ENCODE measurements at places on chromosomes 5 and 9. TPM values are rescaled to one million over a fixed set of nuclear protein-coding genes. Genes with fewer than 3 reads are reported as not detected.

- DNase-seq = no peak
These were observed at the start of gene CFAP77 for GRCh38 chr9:132409828-132410528. CFAP77 (plus strand) TSS chr9:132410211; CDS start chr9:132410272, 61 bp downstream.

- no peak for DNase-seq
These were observed 19.0 kb upstream of the SUSD3 start for GRCh38 chr9:93039456-93039855.

- no peak for DNase-seq
These were observed 1.9 kb upstream of the CCDC187 start for GRCh38 chr9:136305804-136306203.

DNA sequence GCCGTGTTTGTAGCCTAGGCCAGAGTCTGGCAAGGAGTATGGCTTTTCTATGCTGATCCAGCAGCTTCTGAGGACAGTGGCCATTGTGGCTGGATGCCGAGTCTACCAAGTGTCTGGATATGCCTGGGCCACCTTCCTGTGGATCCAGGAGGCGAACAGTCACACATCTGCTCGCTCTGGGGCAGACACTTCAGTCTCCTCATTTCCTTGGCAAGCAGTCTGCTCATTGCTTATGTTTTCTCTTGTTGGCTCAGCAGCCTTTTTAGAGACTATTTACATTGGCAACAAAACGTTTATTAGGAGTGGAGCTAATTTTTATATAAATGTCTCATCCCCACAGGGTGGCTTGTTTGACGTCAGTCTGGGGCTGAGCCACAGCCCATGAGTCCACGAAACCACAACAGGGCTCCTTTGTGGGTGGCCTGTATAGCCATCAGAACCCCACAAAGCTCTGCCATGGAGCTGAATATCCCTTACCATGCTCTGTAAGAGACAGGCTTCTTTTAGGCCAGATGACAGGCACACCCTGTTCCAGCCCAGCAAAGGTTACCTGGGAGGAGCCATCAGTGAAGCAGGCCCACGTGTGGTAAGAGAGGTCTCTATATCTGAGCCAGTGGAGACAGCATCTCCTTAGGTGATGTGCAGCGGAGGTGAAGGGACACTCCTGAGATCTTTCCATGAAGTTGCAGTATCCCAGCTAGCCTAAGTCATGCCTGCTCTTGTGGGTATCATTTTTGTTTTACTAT is 221.7 kb downstream of the DIRAS2 start:
- DNase-seq = no peak

Gene SLC45A2
- total RNA-seq = 2.1 TPM

DNA sequence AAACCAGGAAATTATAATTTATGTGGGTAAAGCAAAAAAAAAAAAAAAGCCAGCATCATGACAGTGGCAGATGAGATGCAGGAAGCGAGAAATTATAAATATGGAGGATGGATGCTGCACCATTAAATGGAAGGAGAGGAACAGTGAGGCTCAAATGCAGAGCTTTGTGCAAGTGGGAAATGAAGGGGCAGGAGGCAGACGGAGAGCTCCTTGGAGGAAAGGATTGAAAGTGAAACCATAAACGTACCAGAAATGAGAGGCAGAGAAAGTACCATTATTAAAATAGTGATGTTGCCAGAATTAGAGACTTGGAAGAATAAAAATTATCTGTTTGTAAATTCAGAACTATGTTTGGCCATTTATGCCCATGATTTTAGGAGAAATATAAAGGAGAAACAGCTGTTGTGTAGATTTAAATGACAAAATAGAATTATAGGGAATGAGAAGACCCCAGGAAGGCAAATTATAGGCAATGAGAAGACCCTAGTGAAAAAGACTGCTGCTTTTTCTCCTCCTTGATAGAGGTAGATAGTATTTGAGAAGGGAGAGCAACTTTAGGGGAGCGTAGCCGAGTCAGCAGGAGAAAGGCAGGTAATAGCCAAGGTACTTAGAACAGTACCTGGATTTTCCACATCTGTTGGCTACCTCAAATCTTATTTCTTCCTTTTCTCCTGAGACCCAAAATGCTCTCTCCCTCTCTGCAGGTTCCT is 341.0 kb upstream of the CD180 start:
- DNase-seq = no peak

DNA sequence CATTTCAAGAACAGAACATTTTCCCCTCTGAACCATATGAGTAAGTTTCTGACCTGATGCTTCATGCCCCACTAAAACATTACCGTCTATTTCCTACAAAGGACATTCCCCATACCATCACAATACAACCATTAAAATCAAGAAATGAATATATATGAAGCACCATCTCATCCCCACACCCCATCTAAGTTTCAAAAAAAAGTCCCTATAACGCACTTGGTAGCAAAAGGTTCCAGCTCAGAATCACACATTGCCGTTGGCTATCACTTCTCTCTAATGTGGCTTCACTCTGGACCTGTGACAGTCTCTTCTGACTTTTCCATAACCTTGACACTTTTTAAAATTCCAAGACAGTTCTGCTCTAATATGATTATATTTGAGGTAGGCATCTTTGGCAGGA is 5.9 kb downstream of the EMB start:
- no peak for DNase-seq

DNA sequence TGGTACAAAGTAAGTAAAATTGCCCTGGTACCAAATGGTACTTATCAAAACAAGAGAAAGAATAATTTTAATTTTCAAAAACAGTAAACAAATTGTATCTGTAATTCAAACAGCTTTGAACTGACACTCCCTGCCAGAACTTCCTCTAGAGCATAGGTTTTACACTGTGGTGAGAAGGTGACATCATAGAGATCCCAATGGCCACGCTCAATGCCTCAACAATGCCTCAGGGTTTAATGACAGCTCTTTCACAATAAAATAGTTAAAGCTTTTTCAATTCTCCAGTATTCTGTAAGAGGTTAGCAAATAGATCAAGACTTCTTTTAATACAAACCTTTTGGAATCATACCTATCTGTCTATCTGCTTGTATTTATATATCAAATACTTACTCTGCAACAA is 437.1 kb downstream of the PRR16 start:
- no peak for DNase-seq

Gene BOD1
- 53.3 TPM for total RNA-seq

DNA sequence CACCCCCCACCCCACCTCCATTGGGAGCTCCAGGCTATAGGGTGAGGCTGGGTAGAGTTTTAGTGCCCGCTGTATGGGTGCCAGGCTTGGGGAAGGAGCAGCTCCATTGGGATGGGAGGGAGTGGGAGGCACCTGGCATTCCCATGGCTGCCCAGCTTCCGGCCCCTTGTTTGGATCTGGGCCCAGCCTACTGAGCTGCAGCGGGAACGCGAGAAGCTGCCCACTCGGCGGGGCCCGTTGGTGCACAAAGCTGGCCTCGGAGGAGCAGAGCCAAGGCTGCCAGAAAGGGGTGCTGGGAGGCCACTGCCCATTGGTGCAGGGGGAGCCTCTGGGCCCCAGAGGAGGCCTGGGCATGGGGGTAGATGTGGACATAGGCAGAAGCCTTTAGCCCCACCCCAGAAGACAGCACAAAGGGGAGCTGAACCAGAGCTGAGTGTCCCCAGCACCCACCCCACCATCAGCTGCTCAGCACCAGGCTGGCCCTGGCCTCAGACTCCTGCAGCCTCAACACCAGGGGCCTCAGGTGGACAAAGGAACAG is 4.4 kb downstream of the LCN9 start:
- peak; percentile 72 for DNase-seq

DNA sequence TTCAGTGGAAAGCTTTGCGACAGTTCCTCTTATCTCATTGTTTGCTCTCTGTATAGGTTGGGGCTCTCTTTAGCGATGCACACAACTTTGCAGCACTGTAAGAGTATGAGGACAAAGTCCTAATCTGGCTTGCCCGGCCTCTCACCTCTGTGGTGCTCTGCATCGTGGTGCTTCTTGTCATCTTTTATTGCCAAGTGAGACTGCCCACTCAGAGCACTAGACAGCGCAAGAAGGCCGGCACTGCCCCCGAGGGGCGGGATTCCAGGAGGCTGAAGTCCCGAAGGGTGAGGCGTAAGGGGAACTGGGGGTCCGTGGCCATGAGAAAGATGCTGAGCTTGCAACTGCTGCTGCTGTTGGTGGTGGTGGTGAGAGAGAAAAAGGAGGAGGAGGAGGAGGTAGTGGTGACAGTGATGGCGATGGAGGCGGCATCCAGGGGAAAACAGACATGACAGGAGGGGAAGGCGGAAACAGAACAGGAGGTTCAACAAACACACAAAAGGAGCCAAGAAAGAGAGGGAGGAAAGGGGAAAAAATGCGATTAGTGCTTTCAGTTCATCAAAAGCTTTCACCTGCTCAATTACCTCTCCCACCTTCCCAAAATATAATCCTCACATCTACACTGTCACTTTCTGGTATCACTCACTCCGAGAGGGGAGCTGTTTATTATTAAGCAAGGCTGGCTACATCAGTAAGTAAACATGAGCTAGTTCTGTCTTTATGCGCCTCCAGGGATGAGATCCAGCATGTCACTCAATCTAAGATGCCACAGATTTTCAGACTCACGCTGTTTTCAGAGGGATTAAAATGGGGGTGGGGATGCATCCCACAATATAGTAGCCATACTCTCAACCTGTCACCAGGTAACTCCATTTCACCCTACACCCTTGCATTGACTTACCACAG is 55.1 kb downstream of the TLE1 start:
- no peak for DNase-seq

DNA sequence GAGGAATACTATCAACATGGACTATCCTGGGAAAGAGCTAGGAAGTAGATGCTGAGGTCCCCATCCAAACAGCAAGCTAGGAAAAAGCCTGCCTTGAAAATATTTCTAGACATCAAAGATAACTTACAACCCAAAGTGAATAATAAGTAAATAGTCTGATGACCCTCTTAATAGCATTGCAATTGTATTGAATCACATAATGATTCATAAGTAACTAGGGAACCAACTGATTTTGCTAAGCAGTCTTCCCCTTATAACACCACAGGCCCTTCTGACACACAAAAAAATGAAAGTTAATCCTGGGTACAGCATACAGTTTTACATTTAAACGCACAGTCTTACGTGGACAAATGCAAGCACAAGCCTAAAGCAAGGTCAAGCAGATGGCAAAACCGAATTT is 199.3 kb downstream of the RFK start:
- no peak for DNase-seq

Gene LRRC19
- total RNA-seq = not detected

- no peak for DNase-seq
These were observed 11.7 kb downstream of the RAD23B start for GRCh38 chr9:107294756-107295155.

DNA sequence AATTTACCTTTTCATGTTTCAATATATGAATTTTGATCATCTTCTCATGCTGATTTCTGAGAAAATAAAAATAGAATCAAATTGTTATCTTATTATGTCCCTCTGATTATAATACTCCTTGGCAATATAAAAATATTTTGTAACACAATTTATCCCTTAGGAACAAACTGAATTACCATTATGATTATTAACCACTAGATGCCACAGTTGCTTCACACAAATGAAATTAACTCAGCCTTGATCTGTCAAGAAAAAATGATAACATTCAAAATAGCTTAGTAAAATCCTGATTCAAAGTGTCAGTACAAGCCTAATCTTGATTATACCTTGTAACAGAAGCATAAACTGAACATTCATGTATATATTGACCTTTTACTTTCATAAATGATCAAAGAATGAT is 4.8 kb upstream of the CHSY3 start:
- DNase-seq = no peak

DNA sequence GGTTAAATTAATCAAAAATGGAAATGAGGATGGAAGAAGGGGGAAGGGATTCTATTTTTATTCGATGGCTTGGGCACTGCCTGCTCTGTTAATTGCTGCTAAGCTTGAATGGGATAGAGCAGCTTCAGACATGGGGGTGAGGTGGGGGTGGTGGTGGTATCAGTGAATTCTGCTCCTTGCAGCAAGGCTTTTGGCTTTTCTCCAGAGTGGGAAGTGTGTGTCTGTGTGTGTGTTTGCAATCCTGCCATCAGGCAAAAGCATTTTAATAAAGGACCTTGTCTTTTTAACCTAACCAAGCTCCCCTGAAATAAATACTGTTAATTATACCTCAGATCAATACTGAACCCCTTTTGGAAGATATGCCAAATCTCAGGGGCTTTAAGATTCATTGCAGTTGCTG is 110.9 kb upstream of the GPR151 start:
- no peak for DNase-seq

DNA sequence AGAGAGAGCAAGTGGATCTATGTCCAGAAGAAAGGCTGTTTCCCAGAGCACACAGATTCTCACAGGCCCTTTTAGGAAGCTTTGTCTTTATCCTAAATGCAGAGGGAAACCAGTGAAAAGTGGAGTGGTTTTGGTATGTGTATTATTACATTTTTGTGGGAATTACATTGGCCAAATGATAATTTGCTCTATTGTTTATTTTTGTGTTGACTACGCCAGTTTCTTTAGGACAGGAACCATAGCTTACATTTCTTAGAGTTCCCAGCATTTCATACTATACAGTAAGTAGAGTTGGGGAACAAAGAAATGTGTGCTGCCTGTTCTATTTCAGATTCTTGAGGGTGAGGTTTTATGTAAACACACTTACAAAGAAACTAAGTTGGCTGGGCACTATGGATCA is 29.4 kb upstream of the SPATA31D4 start:
- no peak for DNase-seq

Gene IL9
- not detected for total RNA-seq

Gene TEX48
- not detected for total RNA-seq

DNA sequence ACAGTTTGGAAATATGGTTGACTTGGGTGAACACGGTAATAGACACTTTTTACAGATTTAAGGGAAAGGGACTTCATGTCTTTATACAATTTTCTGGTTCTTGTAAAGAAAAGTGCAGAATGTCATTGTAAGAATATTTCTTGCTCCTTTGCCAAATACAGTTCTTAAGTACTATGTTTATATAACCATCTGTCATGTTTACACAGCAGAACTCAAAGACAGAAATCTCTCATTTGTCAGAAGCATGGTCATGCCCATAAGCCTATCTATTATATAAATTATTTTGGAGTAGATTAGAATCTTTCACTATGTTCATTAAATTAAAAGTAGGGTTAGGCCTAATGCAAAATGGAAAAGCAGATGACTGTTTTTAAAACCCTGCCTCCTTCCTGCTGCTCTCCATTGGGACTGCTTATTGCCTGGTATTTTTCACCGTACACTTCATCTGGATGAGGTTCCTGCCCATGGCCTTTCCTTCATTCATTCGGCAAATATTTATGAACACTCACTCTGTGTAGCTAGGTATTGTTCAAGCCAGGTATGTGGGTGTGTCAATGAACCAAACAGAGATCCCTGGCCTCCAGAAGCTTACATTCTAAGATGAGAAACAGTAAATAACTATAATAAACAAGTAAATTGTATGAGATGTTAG is 558.1 kb downstream of the NR2F1-AS1 start:
- DNase-seq = no peak

Measured in suprapubic skin (tissue), 4 donors.